Brain pericyte (primary cell): ENCODE measurements at places on chromosomes 6 and 20.
A peak's percentile ranks its signal among the peaks of the same experiment; 100 is the strongest.

DNA sequence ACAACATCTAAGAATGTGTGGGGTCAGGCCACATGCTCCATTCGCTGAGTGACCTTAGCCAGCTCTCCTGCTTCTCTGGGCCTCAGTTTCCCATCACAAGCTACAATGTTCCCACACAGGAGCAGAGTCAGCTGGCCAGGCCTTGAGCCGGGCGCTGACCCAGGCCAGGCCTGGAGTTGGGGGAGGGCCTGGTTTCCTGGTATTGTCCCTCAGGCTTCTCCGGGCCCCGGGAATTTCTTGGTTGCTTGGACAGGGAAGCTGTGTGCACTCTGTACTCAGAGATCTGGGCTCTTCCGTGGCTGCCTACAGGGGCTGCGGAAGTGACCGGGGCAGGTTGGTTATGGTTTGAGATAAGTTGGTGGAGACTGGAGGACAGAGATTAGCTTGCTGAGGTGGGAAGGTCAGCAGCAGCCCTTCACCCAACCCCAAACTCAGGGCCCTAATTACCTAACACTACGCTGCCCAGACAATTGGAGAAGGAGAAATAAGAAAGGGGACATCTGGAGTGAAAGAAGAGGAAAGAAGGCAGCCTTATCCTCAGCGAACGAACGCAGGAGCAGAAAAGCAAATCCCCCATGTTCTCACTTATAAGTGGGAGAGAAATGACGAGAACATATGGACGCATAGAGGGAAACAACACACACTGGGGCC is 6.2 kb downstream of the TGM2 start:
- DNase-seq, result no peak

- DNase-seq, result no peak
These were observed 12.2 kb downstream of the TTLL2 start for GRCh38 chr6:167336844-167337630.

GRCh38 chr6:163814494-163815364 is 400.2 kb downstream of the QKI start:
- DNase-seq, result peak; percentile 41

DNA sequence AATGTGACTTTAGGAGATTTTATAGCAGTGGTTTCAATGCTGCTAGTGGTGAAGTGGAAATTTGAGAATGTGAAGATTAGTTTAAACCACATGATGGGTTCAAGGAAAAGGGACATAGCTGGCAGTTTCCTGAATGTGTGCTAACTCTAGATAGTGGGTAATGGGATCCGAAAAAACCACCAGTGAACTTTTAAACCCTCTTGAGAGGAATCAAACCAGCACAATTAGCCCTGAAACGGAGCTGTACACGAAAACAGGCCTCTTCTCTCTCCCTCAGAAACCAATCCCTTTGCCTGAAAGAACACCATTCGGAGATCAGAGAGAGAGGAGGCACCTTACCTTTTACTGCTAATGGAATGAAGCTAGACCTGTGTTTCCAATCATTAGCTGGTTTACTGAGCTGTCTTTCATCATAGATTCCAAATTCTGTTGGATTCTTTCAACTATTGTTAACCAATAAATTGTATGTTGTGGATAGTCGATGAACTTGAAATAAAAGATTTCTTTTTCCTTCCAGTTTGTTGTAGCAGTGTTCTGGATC is 103.9 kb downstream of the AIG1 start:
- no peak for DNase-seq

DNA sequence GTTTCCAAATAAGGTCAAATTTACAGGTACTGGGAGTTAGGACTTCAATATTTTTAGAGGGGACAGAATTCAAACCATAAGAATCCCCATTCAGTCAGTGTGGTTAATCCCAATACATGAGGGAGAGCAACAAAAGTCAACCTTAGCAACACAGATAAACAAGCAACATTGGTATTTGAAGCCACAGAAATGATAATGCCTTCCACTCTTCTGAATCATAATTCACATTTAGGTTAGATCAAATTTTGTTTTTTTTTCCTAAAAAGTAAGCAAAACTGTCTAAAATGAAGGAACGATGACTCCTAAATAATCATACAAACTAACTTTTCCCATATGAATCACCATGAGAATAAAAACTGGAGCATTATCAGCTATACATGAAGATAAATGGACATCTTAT is 246.0 kb upstream of the TENT5A start:
- DNase-seq, result no peak

DNA sequence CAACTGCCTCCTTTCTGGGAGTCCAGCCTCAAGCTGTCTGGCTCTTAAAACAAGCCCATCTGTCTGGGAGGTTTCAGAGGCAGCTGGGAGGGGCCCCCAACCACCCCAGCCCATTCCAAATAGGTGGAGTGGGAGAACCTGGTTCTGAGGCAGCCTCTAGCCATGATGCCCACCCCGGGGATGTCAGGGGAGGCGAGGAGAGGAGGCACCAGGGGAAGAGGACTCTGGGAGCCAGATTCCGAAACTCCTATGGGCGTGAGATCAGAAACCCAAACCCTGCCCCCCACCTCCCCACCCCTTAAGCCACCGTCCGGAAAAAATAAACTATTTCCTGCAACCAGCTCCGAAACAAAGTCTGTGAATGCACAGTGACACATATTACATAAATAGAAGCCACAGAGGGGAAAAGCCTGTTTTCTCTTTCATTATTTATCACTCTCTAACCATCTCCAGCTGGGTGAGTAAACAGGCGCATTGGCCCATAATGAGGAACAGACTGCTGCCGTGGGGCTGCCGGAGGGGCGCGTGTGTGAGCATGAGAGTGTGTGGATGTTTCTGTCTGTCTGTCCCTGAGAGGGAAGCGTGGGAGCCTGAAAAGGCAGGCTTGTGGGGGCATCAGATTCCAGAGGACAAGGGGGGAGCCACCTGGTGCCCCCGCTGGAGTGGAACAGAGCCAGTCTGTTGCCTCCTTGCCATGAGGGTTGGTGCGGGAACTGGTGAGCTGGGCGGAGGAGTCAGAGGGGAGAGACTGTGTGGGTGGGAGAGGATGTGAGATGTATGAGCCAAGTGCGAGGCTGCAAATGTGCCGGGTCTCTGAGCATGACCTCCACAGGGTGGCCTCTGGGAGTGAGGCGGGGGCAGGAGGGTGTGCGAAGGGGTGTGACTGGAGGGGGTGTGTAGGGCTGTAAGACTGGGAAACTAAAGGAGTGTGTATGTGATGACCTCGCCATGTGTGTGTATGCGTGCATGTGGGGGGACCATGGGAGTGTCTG is 14.3 kb upstream of the FOXP4 start:
- DNase-seq, result peak; percentile 36

- DNase-seq, result no peak
These were observed 32.8 kb downstream of the CD40 start for GRCh38 chr20:46150943-46151342.

GRCh38 chr20:44136579-44137265 is 50.3 kb downstream of the JPH2 start:
- no peak for DNase-seq

DNA sequence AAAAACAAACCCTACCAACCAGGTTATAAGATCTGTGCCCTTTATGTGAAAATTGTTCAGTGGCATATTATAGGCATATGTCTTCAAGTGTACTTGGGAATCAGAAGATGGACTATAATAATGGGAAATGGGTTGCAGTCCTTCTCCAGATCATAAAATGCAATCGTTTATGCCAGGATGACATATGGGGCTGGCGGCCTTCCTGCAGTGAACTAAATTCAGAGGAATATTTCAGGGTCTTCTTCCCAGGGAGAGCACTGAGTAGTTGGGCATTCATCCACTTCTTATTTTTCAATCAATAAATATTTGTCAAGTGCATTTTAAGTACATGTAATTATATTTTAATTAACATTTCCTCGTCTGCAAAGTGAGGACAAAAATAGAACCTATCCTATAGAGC is 176.2 kb upstream of the CNR1 start:
- DNase-seq, result no peak

- DNase-seq, result no peak
These were observed 499.1 kb downstream of the CD83 start for GRCh38 chr6:14616656-14617055.

- no peak for DNase-seq
These were observed 59.3 kb upstream of the ZNF217 start for GRCh38 chr20:53652859-53653517.

DNA sequence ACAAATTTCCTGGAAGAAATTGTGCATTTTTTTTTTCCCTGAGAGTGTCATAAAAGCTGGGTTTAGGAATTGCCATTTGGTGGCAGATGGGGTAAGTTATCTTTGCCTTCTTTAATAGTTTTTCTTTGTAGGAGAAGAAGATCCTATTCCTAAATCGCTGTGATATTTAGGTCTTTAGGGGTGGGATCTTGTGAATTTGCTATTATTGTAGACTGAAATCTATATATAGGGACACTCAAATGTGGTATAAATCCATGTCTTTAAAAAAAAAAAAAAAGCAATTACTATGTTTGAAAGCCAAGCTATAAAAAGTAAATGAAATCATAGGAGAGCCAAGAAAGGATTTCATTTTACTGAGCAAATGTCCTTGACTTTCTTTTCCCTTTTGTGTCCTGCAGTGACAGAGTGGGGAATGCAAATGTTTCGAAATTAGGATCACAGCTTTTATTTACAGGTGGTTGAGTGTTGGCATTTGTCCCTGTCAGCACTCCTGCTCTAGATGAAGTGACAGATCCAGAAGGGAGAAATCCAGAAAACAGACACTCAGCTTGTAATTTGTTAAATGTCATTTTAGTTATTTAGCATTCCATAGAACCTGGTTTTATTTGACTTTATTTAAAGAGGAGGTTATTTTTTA is 29.4 kb downstream of the TIAM2 start:
- DNase-seq, result no peak

DNA sequence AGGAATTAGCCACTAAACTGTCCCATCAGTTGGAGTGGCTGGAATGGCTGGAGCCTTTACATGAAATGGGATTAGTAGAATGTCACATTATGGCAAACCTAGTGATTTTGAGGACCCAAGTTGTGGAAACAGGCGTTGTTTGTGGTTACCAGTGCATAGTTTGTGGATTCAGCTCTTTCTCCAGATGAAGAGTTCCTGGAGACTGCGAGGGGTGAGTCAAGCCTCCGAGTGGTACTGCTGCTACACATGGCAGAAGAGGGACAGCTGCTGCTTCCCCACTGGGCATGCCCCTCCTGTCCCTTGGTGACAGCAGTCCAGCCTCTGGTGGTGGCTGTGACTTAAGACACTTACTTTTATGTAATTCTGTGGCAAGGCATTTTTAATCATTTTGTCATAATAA is 94.2 kb upstream of the SCP2D1 start:
- no peak for DNase-seq
